HS-27A (cell line): ENCODE measurements at places on chromosomes 1 and 21.

DNA sequence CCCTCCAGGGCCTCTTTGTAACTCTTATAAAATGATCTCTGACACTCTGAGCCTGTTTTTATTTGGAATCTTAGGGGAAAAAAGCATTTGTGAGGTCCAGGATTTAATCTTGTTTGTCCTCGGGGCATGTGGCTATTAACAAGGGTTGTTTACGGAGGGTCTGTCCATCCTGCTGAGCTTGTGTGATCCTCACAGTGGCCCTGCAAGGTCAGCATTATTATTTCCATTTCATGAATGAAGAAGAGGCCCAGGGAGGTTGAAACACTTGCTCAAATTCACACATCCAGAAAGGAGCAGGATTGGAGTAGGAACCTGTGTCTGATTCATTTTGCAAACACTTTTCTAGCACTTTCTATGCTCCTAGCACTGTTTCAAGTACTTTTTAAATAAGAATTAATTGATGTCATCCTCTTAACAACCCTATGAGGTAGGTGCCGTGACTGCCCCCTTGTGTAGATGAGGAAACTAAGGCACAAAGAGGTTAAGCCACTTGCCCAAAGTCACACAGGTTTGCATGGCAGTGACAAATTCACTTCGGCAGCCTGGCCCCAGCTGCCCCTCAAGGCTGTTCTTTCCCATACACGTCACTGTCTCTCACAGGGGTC lies 178.9 kb downstream of the MIS18A start:
- no peak for DNase-seq

DNA sequence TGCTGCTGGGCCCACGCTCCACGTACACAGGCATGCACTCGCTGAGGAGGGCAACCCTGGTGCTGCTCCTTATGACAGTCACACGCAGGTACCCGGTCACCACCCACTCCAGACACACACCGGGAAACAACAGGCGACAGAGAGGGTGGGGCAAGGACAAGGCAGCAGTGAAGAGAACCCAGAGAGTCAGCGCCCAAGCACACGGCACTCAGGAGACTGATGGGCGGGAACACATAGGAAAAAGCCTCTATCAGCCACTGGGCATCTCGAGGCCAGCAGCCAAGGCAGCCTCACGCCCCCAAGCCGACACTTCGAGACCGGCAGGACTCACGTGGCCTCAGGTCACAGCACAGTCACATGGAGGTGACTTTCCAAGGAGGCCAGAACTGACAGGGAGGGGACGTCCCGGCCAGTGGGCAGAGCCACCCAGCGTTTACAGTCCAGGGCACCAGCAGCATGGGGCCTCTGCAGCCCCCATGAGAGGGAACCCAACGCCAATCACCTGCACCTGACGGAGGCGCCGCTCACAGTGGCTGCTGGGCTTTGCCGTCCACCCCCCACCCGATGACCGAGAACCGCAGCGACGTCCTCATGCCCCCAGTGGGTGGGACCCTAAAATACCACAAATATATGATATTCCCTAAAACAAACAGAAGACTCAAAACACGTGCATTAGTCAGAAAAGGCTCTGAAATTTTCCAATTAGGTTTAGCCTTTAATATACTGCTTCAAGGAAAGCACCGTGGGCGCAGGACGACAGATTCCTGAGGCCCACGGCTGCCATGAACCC lies 19.7 kb downstream of the PTTG1IP start:
- no peak for DNase-seq

DNA sequence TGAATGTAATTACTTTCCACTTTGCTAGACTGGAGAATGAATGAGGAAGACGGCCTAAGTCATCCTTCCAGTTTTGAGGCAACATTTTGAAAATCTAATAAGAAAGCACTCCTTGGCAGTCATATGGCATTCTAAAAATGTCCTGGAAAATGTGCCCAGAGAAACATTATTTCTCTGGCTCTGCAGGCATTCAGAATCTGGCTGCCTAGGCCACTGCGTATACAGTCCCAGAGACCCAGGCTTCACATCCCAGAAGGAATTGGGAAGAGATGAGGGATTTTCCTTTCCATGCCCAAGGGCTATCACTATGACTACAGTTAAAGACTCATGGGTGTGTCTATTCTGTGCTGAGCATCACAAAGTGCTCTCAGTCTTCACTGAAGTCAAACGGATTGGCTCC lies 92.9 kb downstream of the BEND5 start:
- no peak for DNase-seq

GRCh38 chr1:43789604-43790550 lies 82.5 kb downstream of the ST3GAL3 start:
- no peak for DNase-seq

DNA sequence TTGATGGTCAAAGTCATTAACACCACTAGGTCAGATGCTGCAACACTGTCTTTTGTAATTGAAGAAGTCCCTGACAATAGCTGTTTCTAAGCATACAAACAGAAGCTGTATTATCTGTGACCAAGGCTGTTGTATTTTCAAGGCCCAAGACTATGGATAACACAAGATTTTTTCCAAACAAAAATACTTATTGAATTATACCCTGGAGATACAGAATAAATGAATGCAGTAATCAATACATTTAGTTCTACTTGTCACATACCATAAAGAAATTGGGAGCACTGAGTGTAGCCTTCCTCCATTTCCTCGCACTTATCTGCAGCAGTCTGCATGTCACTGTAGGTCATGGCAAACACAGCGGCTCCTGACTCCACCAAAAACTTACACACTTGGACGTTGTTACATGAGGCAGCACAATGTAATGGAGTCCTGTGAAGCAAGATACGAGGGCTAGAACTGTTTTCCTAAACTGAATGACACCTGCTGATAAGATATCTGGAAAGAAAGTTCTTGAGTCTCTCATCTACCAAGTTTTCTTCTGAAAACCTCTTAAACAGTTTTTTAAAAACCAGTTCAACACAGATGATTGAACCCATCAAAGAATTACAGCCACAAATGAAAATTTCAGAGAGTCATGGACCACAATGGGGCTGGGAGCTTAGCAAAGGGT lies 56.9 kb downstream of the TP53BP2 start:
- DNase-seq: no peak

DNA sequence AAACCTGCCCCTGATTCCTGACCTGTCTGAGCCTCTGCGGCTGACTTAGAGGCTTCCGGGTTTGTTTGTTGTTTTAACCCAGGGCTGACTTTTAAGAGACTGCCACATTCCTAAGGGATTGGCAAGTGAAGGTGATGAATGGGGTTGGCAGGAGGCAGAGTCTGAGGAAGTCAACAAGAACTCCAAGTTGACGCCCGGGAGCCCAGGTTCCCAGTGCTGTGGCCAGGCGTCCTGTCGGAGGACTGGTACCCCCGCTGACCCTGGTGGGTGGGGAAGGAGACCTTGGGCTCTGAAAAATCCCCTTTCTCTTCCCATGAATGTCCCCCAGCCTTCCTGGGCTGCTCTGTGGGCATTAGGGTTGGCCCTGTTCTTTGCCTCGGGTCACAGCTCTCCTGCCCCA lies 19.7 kb upstream of the EPS8L3 start:
- peak; percentile 72 for DNase-seq

GRCh38 chr1:3399732-3400131 lies 54.7 kb upstream of the ARHGEF16 start:
- no peak for DNase-seq

DNA sequence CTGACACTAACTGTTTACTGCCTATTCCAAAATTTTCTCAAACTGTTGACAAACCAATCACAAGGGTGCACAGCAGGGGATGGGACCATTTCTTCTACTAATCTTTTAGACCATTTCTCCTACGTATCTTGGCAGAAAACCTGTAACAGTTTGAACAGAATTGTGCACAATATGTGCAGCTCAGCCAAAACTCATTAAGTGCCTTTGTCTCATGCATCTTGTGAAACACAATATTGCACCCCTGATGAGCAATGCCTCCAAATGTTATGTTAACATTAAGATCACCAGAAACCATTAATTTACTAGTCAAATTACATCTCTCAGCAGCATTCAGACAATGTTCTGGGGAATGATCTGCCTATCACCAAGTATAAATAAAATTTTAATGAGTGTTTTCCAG lies 247.5 kb downstream of the NRIP1 start:
- no peak for DNase-seq

GRCh38 chr1:211724687-211725196 lies 49.3 kb upstream of the NEK2 start:
- DNase-seq: no peak

DNA sequence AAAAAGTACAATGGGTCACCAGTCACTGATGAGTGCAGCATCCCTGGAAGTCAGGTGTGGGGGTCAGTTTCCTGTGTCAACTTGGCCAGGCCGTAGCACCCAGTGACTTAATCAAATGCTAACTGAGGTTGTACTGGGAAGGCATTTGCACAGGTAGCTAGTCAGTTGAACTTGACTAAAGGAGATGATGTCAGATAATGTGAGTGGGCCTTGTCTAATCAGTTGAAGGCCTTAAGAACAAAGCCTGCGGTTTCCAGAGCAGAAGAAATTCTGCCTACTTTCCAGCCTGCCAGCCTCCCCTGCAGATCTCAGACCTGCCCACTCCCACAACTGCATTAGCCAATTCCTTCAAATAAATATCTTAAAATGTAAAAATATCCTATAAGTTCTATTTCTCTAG lies 57.1 kb downstream of the ERG start:
- no peak for DNase-seq

DNA sequence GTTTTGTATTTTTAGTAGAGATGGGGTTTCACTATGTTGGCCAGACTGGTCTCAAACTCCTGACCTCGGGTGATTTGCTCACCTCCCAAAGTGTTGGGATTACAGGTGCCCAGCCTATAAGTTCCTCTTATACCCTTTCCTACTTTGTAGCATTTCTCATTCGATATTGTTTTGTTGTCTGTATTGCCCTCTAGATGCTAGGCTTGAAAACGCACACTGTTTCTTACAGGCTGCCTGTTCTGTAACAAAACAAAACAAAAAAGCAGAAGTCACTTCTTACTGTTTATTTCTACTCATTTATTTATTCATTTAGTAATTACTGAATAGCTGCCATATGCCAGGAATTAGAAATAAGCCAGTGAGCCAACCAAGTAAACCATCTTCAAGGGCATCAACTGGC lies 136.9 kb upstream of the BMP8A start:
- DNase-seq: no peak
